ENCODE measurements at places on chromosomes 7 and 10. TPM values are rescaled to one million over a fixed set of nuclear protein-coding genes. Genes with fewer than 3 reads are reported as not detected.
A peak's percentile ranks its signal among the peaks of the same experiment; 100 is the strongest.

DNA sequence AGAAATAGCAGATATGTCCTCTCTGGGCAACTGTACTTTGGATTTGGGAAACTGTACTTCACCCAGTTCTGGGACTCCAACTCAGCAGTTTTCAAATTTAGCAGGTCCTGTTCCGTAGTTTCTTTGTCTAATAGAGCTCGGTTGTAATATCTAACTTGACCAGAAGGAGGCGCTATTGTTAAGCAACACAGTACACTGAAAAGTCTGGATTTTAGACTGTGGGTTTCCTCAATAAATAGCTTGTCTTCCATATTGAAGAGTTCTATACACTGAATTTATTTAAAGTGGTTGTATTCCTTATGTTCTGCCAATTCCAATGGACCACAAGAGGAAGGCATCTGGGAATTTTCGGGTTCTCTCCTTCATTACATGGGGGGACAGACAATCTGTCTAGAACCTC lies 39.8 kb downstream of the ELFN1 start:
- DNase-seq, result no peak

GRCh38 chr7:50359995-50360925 lies 55.7 kb downstream of the IKZF1 start:
- DNase-seq, result no peak

- no peak for DNase-seq
Measured at GRCh38 chr10:13090289-13090688, 9.7 kb upstream of the OPTN start.

- DNase-seq, result peak; percentile 32
Measured at GRCh38 chr7:100888291-100888987, 1.1 kb downstream of the UFSP1 start.

DNA sequence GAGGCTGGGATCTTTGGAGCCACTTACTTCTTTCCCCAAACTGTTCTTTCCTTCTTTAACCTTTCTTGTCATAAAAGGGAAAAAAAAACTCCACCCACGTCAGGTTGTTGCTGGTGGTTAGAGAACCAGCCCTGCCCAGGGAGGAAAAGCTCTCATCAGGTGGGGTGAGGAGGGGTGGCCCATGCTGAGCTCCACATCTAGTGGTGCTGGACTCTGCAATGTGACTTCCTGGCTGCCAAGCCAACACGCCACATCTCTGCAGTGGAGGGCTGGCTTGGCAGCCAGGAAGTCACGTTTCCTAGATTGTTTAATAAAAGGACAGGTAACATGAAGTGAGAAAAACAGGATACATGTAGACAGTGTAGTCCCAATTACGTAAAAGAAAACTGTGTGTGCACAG lies 37.4 kb downstream of the WIPF3 start:
- no peak for DNase-seq

- DNase-seq, result no peak
Measured at GRCh38 chr7:45592230-45592991, 18.2 kb downstream of the ADCY1 start.

DNA sequence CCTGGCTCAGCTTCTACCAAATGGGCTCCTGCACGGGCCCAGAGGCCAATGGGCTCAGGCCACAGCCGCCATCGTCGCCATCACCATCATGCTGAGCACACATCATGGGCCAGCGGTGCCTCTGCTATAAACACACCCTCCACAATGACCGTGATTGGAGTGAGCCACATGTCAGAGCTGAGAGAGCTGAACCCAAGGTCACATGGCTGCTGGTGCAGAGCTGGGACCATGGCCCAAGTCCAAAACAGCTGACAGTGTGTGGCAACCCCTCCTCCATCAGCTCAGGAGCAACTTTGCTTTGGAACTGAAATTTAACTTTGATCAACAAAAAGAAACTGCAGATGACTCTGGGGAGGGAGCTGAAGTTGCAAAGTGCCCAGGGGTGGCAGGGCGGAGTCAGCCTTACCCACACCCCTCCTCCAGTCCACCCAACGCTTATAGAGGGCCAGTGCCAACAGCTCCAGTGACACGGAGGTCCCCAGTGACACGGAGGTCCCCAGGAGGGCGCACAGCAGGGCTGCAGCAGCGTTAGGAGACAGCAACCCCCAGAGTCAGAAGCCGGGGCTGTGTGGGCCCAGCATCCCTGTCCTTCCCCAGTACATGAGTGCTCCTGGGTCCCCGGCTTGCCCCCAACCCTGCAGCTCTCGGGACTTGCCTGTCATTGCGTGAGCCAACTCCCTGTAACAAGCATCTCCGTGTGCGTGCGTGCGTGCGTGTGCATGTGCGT lies 249.6 kb downstream of the ELFN1 start:
- DNase-seq, result no peak

- no peak for DNase-seq
Measured at GRCh38 chr10:49610458-49611165, 502 bp downstream of the SLC18A3 start.

- DNase-seq, result no peak
Measured at GRCh38 chr7:7521259-7521658, 14.4 kb downstream of the COL28A1 start.

GRCh38 chr10:73786512-73786885 lies 1.1 kb downstream of the ZSWIM8 start:
- DNase-seq, result no peak

DNA sequence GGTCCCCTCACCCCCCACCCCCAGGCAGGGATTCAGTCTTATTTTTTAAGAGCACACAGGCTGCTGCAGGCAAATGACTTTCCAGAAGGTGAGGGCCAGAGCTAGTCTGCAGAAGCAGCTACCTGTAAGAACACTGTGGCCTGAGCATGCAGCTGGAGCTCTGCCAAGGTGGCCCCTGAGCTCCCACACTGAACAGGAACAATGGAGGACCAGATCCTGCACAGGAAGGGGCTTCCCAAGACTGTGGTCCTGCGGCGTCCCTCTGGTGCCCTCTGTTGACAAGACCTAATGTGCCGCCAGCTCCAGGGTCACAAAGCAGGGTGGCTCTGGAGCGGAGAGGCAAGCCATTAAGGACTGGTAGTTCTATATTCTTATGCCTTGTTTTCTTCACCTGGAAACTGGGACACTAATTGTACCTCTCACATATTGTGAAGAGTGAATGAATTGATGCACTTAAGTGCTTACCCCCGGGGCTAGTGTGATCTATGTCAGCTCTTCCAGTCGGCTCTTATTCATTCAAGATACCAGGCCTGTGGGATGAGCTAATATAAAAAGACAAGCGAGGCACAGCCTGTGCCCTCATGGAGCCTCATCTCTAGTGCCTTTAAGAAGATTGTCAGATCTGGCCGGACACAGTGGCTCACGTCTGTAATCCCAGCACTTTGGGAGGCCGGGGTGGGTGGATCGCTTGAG lies 8.0 kb upstream of the BEND7 start:
- DNase-seq, result peak; percentile 44

DNA sequence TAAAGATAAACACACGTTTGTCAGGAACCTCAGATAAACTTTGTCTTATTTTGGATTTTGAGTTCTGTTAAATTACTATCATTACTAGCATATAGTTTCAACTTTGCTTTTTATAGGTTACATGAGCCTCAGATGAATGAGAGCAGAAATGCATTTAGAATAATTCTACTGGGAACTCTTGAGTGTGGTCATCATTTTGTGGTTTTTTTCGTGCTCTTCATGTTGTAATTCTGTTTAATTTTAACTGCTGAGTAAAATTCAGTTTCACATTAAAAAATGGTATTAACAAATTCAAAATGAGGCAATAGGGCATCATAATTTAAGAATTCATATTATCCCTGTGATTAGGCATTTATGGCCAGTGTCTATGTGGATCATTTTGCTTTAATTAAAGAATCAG lies 72.9 kb downstream of the GNAI1 start:
- no peak for DNase-seq

The GRM3 gene
- 0.18 TPM for polyA plus RNA-seq

The PROSER2 gene
- polyA plus RNA-seq, result 2.6 TPM

The PLEKHS1 gene
- polyA plus RNA-seq, result 0.06 TPM

Measured in left lung (tissue), 14 donors.